ENCODE measurements at places on chromosomes 1 and 21.

DNA sequence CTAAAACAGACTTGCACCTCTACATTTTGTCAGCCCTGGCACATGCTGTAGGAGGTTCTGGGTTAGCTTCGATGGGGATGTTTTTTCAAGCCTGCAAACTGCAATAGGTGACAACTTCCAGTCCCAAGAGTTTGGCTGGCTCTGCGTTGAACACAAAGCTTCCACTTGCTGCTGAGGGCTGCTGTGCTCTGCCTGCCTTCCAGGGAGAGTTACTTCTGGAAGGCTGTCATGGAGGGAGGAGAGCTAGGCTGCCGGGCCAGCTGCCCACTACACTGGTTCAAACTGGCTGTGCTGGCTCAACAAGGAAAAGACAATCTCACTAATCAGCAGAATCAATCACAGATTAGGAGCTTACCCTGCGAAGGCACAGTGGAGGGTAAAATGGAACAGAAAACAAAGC is 46.7 kb upstream of the PPP2R5A start:
- DNase-seq = no peak

GRCh38 chr1:109391626-109392025 is 6.1 kb downstream of the SORT1 start:
- DNase-seq = no peak

GRCh38 chr21:34186109-34186719 is 112.8 kb downstream of the MRPS6 start:
- DNase-seq = no peak

- no peak for DNase-seq
Measured at GRCh38 chr1:91032349-91032748, 10.5 kb upstream of the ZNF644 start.

DNA sequence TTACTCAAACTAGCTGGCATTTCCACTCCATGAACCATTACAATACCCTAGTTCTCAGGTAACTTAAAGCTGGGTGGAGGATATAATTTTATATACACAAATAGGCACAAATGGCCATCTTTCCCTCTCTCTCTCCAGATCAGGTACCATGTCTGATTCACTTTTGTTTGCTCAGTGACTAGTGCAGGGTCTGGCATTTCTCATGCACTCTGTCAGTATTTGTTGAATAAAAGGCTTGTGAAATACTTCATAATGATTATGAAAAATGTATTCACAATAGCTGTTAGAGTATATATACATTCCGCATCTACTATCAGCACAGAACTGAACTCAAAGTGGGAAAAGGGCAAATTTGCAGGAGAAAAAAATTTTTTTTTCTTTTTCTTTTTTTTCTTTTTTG is 510.2 kb upstream of the USP24 start:
- DNase-seq = no peak

GRCh38 chr1:34037109-34037508 is 127.9 kb downstream of the CSMD2 start:
- no peak for DNase-seq

DNA sequence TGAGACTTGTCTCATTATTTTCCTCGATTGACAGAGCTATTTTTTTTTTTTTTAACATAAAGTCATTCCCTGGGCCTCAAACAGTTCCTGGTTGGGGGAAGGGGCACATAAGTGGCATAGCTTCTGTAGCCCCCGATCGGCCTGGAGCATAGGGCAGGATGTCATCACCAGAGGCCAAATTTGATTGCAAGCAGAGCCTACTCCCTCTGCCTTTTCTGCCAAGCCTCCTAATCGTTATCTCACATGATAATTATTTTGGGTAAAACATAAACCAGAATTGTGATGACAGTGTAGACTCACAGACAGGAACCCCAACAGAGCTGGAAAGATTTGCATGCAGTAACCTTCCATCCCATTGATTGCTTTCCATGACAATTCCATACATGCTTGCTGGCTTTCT is 404.8 kb downstream of the PCP4 start:
- DNase-seq = no peak

- no peak for DNase-seq
Measured at GRCh38 chr1:178912597-178912996, 41.7 kb upstream of the ANGPTL1 start.

- DNase-seq = no peak
Measured at GRCh38 chr1:199101635-199102034, 462.8 kb downstream of the PTPRC start.

DNA sequence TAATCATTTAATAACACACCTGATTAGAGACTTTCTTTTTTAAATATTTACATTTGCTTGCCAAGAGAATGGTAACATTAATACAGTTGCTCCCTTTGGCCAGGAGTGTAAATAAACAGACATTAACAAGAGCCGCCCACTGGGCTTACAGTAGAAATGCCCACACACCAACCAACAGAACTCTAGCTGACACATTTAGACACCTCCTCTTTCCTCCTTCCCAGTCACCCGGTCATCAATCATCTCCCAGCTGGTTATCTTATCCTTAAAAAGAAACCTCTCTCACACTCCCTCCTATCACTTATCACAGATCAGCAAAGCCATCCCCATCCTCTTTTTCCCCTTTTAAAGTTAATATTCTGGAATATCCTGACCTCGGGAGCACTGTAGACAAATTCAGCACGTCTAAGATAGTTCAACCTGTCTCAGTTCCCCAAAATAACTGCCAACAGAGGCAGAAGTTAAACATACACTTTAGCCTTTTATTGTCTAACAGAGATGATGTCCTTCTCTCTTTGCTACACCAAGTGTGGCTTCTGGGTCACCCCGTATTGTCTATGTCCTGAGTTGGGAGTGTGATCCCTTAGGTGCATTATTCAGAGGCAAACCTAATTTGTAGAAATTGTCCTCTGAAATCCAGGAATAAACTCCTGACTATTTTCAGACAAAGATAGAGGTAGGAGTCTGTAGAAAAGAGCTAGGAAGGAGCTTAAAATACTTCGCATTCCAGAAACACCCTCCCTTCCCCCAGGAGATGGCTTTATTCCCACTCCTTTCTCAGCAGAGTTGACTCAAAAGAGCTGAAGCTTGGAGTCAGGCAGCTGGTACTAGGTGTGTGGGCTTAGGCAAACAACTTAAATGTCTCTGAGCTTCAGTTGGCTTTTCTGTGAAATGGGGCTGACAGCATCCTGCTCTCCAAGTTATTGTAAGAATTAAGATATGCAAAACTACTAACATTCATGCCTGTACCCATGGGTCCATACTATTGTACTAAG is 8.8 kb downstream of the MYCL start:
- DNase-seq = no peak

Data from stimulated activated CD8-positive, alpha-beta memory T cell treated with anti-CD3 and anti-CD28 coated beads, Interleukin-15, amount 100 ng/mL, for 48 hours (primary cell).